ENCODE measurements at places on chromosomes 1 and 21. TPM values are rescaled to one million over a fixed set of nuclear protein-coding genes. Genes with fewer than 3 reads are reported as not detected.

DNA sequence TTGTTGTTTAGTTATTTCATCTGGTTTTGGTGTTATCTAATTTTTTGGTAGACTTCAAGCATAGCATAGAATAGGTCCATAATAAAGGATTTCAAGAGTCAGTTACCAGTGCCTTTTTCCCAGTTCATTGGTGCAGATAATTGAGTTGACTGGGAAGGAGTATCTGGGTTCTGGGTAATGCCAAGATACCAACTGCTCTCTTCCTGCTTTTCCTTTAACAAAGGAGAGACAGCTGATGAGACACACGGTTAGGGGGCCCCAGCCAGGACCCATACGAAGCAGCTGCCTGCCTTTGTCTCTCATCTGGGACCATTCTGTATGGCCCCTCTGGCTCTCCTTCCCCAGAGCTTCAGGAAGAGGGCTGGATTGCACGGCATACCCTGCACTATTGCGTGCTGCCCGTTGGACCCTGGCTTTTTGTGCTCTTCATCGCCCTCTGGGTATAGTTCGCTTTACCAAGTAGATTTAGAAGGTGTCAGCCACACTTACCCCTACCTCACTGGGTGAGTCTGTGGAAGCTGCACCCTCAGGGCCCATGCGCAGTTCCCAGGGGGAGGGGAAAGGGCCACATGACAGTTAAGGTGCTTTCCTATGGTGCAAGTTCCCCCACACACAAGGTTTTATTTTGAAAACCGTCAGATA lies 7.0 kb downstream of the NAV1 start:
- DNase-seq = no peak

- no peak for DNase-seq
These were observed 88.3 kb downstream of the RPE65 start for GRCh38 chr1:68361346-68361910.

- no peak for DNase-seq
These were observed 7.4 kb downstream of the PLEKHM2 start for GRCh38 chr1:15691434-15692032.

RAB13 gene
- 74.0 TPM for polyA plus RNA-seq

DNA sequence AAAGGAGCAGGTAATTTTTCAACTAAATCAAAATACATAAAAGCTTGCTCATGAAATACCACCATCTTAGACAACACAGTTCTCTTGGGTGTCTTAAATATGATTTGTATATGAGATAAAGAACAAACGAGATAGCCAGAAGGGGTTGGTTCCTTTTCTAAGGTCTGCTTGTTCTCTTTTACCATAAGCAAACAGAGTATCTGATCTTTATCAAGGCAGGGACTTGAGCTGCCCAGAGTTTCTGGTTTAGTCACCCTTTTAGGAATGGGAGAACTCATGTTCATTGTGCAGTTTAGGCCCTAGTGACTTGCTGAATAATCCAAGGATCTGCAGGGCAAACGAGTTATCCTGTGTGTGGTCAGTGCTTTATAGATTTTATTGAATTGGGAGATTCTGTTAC lies 3.0 kb upstream of the SUCO start:
- DNase-seq = no peak

GRCh38 chr1:68633141-68633919 lies 136.4 kb upstream of the DEPDC1 start:
- no peak for DNase-seq

TLR5 gene
- 5.9 TPM for polyA plus RNA-seq

STUM gene
- polyA plus RNA-seq = 20.5 TPM

ADAM30 gene
- polyA plus RNA-seq = not detected

GRCh38 chr1:93779540-93780165 lies 98.0 kb upstream of the BCAR3 start:
- DNase-seq = no peak

DNA sequence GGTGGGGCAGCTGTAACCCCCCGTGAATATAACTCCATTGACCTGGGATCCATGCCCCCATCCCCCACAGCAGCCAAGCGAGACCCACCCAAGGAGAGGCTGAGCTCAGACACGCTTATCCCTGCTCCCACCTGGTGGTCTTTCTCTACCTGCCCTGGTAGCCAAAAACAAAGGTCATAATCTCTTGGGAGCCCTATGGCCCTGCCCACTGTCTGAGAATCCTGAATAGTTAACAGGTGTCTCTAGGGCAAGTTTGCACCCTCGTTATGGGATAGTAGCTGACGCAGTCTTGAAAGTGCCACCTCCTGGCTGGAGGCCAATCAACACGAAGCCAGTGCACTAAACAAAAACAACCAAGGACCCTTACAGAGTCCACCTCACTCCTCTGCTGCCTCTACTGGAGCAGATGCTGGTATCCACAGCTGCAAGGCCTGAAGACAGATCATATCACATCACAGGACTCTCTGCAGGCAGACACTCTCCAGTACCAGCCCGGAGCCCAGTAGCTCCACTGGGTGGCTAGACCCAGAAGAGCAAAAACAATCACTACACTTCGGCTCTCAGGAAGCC lies 134.3 kb upstream of the C1orf174 start:
- no peak for DNase-seq

- no peak for DNase-seq
These were observed 77.6 kb downstream of the RIPK4 start for GRCh38 chr21:41689289-41689583.

RCSD1 gene
- polyA plus RNA-seq = 60.8 TPM

SPRR2A gene
- not detected for polyA plus RNA-seq

GRCh38 chr1:180156201-180156600 lies 1.5 kb downstream of the QSOX1 start:
- no peak for DNase-seq

DNA sequence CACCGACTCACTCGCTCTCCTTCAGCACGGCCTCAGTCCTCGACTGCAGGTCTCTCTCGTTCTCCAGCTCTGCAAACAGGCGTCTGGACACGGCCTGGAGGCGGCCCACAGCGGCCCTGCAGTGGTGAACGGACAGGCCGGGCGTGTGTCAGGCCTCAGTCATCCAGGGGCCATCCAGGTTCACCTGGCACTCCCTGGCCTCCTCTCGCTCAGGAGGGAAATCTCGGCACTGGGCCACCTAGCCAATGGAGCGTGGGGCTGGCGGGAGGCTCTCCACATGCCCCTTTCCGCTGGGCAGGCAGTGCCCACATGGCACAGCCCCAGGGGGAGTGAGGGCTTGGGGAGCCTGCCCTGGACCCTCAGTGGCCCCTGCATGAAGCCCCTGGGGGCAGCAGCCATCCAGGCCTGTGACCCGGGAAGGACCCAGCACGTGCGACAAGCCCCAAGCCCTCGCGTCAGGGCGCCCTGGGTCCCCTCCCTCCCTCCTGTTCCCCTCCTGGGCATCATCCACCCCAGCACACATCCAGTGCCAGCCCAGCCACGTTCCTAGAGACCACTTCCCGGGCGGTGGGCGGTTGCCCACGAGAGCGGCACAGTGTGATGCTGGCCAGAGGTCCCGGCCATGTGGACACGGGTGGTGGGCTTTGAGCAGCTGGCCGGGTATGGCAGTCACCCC lies 18.1 kb downstream of the CFAP74 start:
- DNase-seq = no peak

DNA sequence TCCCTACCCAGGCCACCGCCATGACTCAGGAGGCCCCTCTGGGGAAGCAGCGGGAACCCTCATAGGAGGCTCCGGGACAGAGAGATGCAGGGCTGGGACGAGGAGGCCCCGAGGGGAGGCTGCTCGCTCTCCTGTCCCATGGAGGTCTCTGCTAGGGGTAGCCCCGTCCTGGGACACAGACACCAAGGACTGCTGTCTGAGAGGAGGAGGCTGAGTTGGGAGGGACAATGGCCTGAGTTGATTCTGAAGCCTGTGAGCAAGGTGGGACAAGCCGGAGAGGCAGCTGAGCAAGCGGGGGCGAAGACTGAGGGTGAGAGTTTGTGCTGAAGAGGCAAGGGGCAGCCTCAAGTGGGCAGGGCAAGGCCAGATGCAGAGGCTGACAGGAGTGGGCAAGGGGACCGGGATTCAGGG lies 17.4 kb downstream of the SLC27A3 start:
- DNase-seq = no peak

DNA sequence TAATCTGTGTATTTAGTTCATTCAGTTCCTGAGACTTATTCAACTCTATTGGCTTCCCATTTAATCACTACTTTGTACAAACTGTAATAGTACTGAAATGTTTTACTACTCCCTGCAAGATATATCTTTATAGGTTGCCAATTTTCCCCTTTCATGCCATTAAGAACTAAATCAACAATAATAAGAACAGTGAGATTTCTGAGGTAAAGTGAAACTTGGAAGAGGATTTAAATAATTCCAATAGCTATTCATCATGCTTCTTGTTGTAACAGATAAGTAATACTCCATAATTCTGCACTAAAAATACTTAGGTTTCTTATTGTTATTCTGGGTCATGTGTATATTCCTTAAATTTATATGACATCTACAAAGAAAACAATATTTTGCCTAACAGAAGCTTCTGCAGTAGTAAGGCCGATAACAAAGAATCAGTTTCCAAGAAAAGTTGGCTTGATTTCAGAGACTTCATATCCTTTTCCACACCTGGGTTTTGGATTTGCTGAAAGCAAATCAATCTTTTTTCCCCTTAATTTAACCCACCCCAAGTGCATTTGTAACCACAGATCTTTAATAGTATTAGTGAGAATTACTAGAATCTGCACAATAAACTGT lies 258.3 kb downstream of the FAF1 start:
- no peak for DNase-seq

ACTRT2 gene
- polyA plus RNA-seq = not detected

DNA sequence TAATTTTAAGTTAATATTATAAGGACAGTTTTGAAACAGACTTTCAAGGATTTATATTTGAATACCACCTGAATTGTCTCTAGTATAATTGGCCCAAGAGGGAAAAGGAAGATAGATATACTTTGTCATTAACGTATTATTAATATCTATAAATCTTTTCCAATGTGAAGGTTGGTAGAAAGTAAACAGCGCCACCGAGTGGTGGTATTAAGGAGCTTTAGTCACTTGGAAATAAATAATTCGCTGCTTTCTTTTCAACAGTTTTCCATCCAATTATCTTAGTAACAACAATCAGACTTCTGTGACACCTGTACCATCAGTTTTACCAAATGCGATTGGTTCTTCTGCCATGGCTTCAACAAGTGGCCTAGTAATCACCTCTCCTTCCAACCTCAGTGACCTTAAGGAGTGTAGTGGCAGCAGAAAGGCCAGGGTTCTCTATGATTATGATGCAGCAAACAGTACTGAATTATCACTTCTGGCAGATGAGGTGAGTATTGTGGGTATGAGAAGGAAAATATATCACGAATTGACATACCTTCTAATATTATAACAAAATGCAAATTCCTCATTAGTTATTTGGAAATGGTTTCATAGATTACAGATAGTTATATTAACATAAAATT lies 37.7 kb downstream of the SH3GLB1 start:
- DNase-seq = peak; percentile 11

DNA sequence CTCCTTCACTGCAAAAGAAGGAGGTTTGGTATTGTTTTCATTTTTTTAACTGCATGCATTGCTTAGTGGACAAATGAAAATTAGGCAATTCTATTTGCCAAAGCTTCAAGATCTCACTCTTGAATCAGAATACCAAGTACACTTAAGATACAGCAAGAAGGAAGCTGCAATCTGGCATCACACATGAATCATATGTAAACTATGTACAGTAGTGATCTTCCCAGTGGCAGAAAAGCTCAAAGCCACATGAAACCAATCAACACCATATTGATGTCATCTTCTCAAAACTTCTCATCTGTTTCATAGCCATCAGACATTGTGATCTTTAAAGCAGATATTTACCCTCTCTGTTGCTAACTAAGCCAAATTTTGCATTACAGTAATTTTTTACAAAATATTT lies 550.1 kb downstream of the LTN1 start:
- DNase-seq = no peak

Data from hindlimb muscle (tissue), 1 donor.